Hepatic stellate cell (primary cell): ENCODE measurements at places on chromosomes 5 and 9.

GRCh38 chr9:82829818-82830217 is 233.1 kb downstream of the RASEF start:
- no peak for DNase-seq

DNA sequence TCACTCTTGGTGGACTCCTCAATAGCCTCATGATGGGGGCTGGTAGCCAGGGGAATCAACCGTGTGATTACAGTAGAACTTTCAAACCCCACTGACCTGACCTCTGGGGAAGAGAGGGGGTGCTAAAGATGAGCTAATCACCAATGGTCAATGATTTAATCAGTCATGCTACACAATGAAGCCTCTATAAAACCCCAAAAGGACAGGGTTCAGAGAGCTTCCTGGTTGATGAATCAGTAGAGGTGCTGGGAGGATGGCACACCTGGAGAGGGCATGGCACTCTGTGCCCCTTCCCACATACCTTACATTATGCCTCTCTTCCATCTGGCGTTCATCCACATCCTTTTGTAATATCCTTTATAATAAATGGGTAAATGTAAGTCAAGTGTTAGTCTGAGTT is 8.9 kb upstream of the SH3TC2 start:
- DNase-seq, result no peak

GRCh38 chr5:64497386-64497785 is 8.4 kb upstream of the RGS7BP start:
- peak; percentile 11 for DNase-seq

GRCh38 chr5:68126886-68127285 is 88.7 kb upstream of the PIK3R1 start:
- no peak for DNase-seq

DNA sequence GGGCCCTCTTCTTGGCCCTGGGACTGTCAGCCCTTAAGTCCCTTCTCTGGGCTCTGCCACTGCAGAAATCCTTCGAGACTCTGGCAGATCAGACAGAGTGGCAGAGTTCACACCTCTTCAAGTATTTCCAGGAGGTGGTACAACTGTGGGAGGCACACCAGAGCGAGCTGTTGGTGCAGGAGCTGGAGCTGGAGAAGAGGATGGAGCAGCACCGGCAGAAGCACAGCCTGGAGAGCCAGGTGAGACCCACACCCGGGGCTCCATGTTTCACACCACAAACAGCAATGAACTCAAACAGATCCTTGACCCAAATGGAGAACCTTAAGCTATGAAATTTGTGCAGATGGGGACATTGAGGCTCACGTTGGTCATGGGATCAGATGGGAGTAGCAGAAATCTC is 17.5 kb downstream of the CCDC180 start:
- no peak for DNase-seq

DNA sequence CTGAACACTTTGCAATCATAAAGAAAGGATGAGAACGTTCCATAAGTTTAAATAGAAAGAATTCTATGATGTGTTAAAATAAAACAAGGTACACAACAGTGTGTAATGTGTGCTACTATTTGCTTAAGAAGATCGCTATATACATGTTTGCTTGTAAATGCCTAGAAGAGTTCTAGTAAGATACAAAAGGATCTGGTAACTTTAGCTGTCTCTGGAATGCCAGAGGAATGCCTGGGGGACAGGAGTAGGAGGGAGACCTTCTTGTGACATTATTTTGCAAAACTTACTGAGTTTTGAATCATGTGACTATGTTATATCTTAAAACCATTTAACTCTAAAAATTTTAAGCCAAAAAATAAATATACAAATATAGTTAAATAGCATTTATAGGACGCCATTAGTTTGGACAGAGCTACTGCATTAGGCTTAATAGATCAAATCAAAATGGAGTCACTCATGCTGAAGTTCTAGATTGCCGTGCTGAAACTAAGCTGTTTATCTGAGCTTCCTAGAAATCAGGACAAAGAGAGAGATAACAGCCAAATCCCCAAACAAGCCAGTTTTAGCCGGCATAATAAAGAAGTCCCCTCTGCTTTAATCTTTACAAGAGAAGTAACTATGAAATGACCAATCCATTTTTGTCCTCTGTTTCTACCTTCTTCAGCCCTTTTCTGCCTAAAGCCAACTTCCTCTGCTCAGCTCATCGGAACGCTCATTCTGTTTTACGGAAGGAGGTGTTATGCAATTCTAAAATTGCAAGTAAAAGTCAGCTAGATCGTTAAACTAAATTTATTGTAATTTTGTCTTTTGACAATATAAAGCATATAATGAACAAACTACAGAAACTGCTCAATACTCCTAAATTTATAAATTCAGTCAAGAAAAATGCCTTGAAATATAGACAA is 44.8 kb downstream of the LIX1 start:
- DNase-seq, result no peak

DNA sequence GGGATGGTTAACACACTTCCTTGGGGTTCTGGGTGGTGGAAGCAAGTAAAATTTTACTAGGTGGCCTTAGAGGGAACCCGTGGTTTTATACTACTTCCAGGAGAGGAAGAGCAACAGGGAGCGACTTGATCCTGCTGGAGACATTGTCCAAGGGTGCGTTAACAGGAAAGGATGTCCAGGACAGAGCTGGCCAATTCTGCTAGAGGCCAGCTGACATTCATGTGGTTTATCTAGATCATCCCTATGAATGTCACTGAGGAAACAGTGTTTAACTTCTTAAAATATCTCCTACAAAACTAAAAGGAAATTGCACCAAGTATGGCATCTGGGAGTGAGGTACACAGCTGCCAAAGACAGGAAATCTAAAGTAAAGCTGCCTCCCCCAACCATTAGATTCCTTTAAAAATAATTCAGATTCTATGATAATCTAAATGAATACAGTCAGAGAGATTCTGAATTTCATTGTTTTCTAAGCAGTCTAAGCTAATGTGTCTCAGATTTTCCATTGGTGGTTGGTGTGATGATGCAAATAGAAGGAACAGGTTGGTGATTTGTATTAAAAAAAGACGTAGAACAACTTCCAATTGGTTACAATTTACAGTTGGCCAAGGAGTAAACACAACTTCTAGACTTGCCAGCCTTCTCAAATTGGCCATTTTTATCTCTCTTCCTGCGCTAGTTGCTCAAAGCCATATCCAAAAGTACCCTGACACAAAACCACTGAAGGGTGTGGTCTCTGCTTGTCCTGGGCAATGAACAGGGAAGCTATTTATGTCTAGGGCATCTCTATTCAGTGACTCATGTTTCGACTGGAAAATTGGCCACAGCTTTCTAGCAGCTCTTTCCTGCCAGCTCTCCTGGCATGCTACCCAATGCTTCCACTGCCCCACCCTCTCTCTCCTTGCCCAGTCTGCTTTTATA is 574.7 kb upstream of the MEF2C start:
- no peak for DNase-seq

DNA sequence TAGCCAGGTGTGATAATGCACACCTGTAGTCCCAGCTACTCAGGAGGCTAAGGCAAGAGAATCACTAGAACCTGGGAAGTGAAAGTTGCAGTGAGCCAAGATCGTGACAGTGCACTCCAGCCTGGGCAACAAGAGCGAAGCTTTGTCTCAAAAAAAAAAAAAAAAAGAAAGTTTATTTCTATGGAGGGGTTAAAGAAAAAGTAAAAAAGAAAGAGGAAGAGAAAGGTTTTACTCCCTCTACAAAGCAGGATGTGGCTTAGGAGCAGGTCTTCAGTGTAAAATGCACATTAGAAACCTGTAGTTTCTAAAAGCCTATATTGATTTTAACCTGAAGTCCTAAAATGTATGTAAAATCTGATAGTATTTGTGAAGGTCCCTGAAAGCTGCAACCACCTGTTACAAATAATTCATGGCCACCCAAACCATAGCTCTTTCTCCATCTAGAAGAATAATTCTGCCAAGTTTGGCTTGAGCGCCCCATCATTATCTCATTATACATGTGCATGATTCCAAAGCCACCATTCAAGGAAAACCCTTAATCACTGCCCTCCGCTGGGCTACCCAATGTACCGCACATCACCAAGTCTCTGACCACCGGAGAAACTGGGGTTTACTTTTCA is 3.4 kb downstream of the FNBP1 start:
- DNase-seq, result no peak

DNA sequence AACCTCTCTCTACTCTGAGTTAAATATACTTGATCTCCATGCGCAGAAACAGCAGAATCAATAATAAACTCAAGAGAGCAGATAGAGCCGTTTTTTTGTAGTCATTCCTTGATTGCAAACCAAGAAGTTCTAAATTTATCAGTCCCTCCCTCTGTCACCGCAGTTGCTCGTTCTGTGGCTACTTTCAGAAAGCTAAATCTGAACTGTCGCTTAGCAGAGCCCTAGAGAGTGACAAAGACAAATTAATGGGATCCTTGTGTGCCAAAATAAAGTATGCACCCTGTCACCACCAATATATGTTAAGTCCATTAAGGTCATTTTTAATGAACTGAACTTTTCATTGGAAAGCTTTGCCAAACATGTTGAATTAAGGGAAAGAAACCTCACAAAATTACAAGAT is 218.3 kb downstream of the ADAMTSL1 start:
- DNase-seq, result no peak

- DNase-seq, result no peak
These were observed 730.1 kb downstream of the NR2F1-AS1 start for GRCh38 chr5:92850886-92851285.

DNA sequence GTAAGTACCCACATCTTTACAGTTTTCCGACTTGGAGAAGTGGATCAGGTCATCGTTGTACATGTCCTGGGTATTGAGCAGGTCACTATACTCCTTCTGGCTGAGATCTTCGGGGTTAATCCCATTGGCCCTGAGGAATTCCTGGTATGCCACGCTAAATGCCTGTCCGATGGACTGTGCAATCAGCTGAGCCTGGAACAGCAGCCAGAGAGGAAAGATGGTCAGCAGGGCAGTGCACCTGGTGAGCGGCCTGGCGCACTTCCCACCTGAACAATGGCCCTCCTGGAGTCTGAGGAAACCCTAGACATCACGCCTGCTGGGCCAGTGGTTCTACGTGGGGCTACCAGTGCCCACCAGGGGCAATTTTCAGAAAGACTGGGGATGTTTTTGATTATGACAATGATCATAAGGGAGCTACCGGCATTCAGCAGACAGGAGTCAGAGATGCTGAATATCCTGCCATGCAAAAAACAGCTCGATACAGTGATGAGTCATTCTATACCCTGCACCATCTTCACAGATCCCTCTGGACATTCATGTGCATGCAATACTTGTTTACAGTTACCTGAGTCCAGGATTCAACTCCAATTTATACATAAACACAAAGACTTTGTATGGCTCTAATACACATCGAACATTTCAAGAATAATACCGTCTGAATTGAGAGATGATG is 127.2 kb downstream of the ENTREP1 start:
- DNase-seq, result no peak

DNA sequence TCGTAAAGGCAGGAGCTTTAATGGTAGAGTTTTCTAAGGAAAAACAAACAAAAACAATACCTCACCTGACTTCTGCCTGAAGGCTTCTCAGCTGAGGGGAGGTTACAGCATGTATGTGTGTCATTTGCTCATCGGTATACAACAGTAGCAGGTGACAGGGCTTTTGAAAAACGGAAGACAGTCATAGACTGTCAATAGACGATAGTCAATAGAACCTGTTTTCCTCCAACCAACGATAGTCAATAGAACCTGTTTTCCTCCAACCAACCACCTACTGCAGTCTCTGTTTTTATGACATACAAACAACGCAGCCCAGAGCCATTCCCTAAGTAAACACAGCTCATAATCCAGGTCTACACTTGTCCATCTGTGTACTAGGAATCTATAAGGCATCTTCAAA is 74.6 kb downstream of the RETREG1 start:
- DNase-seq, result no peak

DNA sequence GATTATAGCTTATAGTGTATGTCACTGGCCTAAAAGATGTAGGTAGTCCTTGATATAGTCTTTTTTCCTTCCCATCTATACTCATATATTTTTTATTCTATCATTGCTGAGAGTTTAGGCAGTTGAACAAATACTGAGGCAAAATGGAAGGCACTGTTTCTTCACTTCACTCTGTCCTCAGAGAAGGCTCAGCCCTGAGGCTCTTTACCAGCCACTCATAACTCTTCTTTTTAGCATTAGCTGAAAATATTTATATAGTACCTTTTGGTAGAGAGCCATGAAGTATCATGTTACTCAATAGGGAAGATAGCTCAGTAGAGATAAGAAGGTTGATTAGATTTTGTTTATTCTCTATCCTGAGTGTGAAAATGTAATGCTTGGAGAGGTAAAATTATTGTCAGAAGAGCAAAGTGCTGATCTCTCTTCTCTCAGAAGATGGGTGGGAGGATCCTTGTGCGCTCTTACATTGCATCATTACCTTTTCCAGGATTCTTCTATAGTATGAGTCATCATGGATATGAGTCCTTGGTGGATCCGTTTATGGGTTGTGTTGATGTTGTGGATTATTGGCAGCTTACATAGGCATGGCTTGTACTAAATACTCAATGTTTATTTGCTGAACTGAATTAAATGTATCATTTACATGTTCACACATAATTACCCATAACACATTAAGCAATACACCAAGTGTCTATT is 88.1 kb downstream of the ANXA1 start:
- DNase-seq, result no peak

DNA sequence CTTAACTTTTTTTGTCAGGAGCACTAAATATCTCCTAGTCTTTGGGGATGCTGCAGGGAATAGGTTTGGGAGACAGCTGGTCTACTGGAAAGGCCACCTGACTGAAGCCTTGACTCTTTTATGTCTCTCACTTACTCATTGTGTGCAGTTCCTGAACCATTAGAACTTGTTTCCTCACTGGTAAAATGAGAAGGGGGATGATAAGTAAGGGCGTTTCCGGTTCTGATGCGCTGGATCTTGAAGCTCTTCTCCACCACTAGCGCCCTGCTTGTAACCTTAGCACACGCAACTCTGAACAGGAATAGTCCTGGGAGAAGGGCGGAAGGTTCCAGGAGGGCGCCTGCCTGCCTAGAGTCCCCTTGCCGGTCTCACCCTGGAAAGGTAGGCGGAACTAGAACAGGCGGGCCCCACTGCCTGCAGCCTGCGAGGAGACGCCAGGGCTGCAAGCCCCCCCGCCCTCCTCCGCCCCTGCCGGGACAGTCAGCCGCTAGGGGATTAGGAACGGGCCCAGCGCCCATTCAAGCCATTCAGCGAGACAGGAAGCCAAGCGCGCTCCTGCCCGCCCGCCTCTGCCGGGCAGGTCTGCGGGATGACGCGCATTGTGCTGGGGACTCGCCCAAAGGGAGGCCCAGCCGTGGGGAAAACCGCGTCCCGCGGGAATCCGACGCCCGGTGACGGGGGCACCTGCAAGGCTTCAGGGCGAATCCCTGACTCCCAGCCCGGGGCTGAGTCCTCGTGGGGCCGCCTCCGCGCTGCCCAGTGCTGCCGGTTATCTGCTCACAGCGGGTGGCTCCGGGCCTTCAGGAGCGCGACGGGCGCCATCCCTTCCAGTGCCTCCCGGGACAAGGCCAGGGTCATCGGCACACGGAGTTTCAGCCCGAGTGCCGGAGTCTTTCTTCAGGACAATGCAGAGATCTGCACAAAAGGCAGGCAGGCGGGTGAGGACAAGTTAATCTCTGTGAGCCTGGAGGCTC is 44.0 kb upstream of the XPA start:
- DNase-seq, result peak; percentile 65

- DNase-seq, result no peak
These were observed 2.2 kb downstream of the C8G start for GRCh38 chr9:136947028-136947891.
